ENCODE measurements at places on chromosomes 2 and 18.

- no peak for DNase-seq
These were observed 253.3 kb upstream of the OSR1 start for GRCh38 chr2:19611491-19612332.

GRCh38 chr2:157830696-157831570, 45.2 kb downstream of the ACVR1 start:
- no peak for DNase-seq

GRCh38 chr2:161028581-161028980, 131.6 kb upstream of the TANK start:
- DNase-seq = no peak

DNA sequence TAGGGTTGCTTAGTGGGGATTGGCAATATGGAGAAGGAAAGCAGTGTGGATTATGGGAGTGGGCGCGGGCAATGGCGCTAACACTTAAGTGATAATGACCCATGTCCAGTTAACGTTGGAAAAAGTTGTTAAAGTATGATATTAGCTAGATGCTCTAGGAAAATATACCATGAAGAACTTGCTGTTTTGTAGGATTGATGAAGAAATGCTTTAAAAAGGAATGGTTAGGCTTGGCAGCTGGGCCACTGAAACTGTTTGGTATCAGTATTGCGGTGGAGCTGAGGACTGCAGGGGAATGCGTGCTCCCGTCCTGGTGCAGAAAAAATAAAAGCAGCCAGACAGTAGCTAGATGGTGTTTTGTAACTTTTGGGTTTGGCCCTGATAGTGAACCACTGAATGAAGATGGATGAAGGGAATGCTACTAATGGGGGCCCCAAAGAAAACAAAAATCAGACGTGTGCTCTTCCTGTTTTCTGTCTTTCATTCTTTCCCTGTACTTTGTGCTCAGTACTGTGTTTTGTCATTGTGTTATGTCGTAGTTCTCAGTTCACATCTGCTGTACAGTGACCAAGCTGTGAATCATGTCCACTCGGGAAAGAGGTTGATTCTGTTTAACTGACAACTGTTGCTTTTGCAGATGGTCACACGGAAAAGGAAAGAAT, 999 bp downstream of the INSIG2 start:
- DNase-seq = peak; percentile 2

DNA sequence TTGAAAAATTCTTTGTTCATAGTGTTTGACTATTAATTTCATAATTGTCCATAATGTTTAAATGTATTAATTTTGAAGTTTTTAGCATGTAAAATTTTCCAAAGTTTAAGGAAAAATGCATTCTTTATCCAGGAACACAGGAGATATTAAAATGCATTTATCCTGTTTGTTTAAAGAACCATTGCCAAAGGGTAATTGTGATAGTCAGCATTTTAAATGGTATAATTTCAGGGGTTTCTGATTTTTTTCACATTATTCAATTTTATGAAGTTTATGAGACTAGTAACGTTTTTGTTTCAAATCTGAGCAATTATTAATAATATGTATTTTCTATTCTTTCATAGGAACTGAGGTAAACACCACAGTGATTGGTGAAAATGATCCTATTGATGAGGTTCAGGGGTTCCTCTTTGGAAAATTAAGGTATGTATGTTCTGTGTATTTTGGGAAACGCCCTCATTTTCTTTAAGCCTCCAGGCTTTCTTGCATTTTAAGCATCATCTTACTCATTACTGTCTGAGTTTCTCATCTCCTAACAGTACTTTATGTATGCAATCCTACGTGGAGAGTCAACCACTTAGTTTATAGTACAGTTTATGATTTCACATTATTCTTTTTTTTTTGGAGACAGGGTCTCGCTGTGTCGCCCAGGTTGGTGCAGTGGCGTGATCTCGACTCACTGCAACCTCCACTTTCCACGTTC, 25.1 kb downstream of the UGGT1 start:
- no peak for DNase-seq

GRCh38 chr2:111191877-111192276, 71.2 kb downstream of the BCL2L11 start:
- DNase-seq = no peak

DNA sequence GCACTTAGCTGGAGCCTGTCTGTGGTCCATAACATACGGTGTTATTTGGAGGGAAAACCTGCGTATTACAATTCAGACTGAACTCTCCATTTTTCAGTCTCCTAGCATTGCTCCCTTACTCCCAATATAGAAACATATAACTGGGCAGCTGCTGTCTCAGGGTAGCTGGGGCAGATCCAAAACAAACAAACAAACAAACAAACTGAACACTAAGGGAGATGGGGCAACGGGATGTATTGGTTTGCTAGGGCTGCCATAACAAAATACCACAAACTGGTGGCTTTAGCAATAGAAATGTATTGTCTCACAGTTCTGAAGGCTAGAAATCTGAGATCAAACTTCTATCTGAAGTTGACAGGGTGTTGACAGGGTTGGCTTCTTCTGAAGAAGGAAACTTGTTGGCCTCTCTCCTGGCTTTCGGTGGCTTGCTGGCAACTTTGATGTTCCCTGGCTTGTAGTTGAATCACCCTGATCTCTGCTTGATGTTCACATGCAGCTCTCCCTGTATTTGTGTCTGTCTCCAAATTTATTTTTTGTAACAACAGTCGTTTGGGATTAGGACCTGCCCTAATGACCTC, 329.3 kb upstream of the ZNF804A start:
- no peak for DNase-seq

GRCh38 chr18:38241736-38242135, 676.1 kb upstream of the CELF4 start:
- DNase-seq = no peak

DNA sequence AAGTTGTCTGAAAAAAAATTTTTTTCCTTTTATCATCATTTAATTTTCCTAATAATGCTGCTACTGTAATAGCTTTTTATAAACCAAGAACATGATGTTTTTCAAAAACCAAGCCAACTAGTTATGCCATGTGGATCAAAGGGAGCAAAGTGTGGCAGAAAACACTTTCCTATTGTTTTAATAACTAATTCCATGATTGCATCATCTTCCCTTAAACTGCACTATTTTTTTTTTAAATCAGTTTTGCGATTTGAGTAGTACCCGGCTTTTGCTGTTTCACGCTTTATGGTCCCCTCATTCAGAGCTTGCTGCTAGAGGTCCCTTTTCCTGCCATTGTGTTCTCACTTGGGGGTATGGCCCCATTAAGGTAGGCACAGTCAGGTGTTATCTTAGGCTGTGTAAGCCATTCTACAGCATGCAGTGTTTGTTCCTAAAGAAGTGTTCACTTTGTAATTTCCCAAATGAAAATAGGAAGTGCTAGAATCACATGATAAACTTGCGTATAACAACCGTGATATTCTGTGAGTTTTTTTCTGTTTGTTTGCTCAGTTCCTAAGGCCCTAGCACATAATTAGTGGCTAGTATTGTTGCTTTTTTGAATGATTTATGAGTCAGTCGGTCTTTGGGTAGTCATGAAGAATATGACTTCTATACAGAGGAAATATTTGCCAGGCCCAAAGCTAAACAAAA, 225.8 kb downstream of the PTGR3 start:
- DNase-seq = no peak

GRCh38 chr2:103010306-103010705, 248.5 kb downstream of the TMEM182 start:
- DNase-seq = no peak

DNA sequence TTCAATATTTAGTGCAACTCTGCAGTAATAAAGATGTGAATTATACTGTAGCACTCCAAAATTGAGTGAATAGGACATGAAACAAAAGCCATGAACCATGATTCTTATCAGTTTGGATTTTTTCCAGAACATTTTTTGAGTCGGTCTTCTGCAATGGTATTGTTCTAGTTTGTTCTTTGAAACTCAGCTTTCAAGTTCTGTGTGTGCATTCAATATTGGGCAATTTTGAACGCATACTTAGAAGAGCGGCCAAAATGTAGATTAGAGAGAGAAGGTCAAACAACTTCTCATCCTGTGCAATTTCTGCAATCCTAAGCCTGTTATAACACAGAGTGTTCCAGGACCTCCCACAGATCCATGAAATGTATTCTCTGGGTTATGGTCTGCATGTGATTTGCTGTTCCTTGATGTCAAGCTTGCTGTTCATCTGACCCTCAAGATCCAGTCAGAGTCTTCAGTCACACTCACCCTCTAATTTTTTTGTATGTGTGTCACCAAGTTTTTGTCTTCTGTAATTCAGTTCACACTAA, 48.3 kb downstream of the TSPYL6 start:
- DNase-seq = no peak

GRCh38 chr18:43396266-43396665, 119.0 kb upstream of the SYT4 start:
- no peak for DNase-seq

DNA sequence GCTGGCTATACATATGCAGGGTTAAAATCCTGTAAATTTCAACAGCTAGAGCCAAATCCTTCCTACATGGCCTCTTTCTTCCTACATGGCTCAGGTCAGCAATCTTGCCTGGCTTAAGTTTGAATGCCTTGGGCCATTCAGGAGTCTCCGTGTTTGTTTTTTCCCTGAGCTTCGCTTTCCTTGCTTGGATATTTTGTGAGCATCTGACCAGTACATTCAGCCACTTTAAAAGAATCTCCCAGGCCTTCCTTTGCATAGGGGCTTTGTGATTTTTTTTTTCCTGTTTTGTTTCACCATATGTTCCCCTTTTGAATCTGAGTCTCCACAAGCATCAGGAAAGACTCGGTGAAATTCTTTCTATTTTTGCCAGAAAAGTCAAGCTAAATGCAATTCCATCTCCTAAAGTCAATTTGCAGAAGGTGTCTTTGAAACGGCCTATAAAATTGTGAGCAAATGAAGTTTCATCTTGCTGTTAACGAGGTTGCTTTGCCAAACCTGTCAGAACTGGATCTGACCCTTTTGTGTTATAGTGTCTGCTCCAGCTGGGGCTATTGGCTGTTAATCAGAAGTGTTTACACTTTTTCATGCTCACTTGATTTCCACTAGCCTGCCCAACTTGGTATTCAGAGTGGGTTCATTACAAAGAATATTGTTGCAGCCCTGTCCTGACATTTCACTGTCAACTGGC, 256.9 kb downstream of the DCC start:
- no peak for DNase-seq

DNA sequence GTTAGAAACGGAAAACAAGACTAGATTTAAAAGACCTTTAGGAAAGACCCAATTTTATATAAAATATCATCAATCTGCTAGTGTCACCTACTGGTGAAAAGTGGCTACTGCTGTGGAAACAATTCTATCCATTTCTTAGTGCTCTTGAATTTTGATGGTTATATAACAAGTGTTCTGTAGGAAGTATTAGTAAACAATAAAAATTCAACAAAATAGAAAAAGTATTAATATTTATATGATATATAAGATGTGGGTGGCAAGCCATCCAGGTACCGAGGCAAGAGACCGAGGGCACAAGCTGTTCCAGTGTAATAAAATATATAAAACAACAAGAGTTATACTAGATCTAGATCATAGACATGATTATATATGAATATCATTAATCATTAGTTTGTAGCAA, 6.2 kb upstream of the TMEM87B start:
- peak; percentile 24 for DNase-seq

GRCh38 chr2:189685540-189686229, 11.2 kb downstream of the ANKAR start:
- no peak for DNase-seq

DNA sequence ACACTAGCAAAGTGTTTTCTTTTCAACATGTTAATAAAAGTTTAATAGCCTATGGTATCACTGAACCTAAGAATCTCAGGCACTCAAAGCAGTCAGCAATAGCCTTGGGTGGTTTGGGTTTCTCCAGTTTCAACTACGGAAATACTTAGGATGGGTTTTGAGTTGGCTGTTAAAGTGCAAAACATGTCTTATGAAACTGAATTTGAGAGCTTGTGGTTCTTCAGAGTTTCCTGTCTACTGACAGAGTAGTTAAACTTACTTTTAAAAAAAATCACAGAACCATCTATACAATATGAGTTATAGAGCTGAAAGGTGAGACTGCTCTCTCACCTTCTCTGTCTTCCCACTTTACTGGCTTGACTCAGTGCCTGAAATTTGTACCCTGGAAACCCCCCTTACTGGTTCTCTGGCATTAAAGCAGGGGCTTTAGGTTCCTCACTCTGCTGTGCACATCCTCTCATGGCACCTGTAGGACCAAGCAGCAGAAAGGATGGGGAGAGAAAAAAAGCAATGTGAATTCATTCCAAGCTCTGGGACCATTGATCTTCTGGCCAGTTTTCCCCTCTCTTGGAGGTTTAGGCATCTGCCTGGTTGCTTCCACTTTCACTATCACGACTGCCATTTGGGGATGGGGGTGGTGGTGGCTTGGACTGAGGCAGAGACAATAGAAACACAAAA, 18.1 kb downstream of the CCDC141 start:
- no peak for DNase-seq

DNA sequence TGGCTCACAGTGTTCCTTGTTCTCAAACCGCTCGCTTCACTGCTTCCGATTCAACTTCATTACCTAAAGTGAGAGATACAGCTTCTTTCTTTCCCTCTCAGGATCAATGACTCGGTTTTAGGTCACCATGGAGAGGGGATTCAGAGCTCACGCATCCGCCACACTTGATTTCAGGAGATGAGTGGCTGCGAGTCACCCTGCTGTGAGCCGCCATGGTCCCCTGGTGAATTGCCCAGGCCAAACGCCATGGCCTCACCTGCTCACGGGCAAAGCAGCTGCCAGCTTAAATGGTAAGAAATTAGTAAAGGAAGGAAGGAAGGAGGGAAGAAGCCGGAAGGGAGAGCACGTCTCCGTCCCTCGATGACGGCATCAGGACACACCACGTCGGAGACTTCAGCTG, 60.5 kb downstream of the ADNP2 start:
- no peak for DNase-seq

- no peak for DNase-seq
These were observed 9.0 kb downstream of the TWSG1 start for GRCh38 chr18:9343577-9343976.

Measured in T-helper 1 cell (primary cell).